ENCODE measurements at places on chromosomes 6 and 20. TPM values are rescaled to one million over a fixed set of nuclear protein-coding genes. Genes with fewer than 3 reads are reported as not detected.

- DNase-seq: no peak
- H3K27ac ChIP-seq: no peak overlapping the region
- H3K36me3 ChIP-seq: no peaks in the 10 kb centered on the region
- no peaks in the 10 kb centered on the region for H3K27me3 ChIP-seq
Measured at GRCh38 chr20:48603116-48603818, 224.5 kb downstream of the PREX1 start.

- peaks cover 2% of the 10 kb centered on the region for H3K27me3 ChIP-seq
- H3K4me1 ChIP-seq: no peaks in the 10 kb centered on the region
- no peak overlapping the region for H3K27ac ChIP-seq
- DNase-seq: no peak
Measured at GRCh38 chr6:134733801-134734200, 216.1 kb downstream of the ALDH8A1 start.

DNA sequence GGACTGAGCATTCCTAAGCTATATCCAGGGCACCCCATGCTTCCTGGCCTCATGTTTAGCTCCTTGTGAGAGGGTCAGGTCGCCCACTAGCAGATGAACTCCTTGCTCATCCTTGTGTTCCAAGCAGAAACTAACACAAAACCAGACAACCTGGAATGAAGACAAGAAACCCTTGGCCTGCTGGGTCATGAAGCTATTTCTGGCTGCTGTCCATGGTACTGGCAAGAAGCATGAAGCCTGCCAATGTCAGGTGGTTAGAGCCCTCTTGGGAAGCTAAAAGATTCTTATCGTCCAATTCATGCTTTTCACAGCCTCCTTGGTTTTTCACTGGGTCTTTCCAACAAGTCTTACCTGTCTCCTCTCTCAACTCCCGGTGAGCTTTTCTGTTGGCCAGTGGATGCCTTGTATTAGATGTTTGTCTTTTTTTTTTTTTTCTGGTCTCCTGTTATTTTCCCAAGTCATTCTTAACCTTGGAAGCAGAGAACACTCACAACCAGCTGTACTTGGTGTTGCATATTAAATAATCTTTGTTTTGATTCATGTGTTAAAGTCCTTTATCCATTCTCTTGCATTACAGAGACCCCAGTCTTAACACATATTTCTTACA is 180.3 kb downstream of the ANKRD60 start:
- no peaks in the 10 kb centered on the region for H3K36me3 ChIP-seq
- H3K4me3 ChIP-seq: no peak overlapping the region
- H3K4me1 ChIP-seq: no peaks in the 10 kb centered on the region
- no peak overlapping the region for H3K27ac ChIP-seq

DNA sequence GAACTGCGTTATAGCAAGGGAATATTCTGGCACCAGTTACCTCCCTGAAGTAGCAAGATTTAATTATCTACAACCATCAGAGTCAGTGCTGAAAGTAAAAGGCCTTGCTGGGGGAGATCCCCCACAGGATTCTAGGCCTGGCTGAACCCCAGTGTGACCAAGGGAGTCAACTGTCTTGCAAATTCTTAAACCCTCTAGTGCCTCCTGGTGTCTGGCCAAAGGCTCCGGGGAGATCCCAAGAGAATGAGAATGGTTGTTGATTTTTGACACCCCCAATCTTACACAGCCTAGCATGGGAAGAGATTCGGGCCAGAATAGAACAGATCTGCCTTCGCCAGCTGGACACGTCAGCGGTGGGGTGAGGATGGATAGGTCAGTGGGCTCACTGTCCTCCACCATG is 179.4 kb downstream of the ERMARD start:
- no peaks in the 10 kb centered on the region for H3K4me1 ChIP-seq
- DNase-seq: no peak
- peaks cover 3% of the 10 kb centered on the region for H3K27me3 ChIP-seq
- H3K27ac ChIP-seq: no peak overlapping the region

- H3K4me1 ChIP-seq: no peaks in the 10 kb centered on the region
- H3K4me3 ChIP-seq: no peak overlapping the region
- DNase-seq: no peak
- no peaks in the 10 kb centered on the region for H3K27me3 ChIP-seq
Measured at GRCh38 chr6:153160221-153160620, 29.1 kb upstream of the RGS17 start.

GRCh38 chr6:39320363-39320984 is 2.0 kb downstream of the KCNK16 start:
- no peaks in the 10 kb centered on the region for H3K36me3 ChIP-seq
- H3K27ac ChIP-seq: no peak overlapping the region
- H3K4me1 ChIP-seq: no peaks in the 10 kb centered on the region
- no peak for DNase-seq
- no peak overlapping the region for H3K4me3 ChIP-seq
- H3K27me3 ChIP-seq: no peaks in the 10 kb centered on the region

Gene LINC00237
- total RNA-seq: not detected

Gene TUBB2B
- not detected for total RNA-seq

Gene UBD
- not detected for total RNA-seq

- no peaks in the 10 kb centered on the region for H3K4me1 ChIP-seq
- H3K27me3 ChIP-seq: no peaks in the 10 kb centered on the region
- no peak for DNase-seq
- H3K36me3 ChIP-seq: no peaks in the 10 kb centered on the region
Measured at GRCh38 chr6:150363733-150364132, 5.1 kb upstream of the IYD start.

- no peak overlapping the region for H3K4me3 ChIP-seq
- H3K27ac ChIP-seq: no peak overlapping the region
Measured at GRCh38 chr6:135842618-135843392, 8.7 kb upstream of the PDE7B start.

Gene KCNK16
- not detected for total RNA-seq

Gene KCNG1
- total RNA-seq: not detected

GRCh38 chr6:44249082-44249748 is 2.3 kb downstream of the HSP90AB1 start:
- no peak overlapping the region for H3K4me3 ChIP-seq
- DNase-seq: no peak
- H3K27me3 ChIP-seq: no peaks in the 10 kb centered on the region
- peaks cover 23% of the 10 kb centered on the region for H3K4me1 ChIP-seq

GRCh38 chr6:46263707-46264086 is 92.9 kb upstream of the ENPP5 start:
- H3K4me3 ChIP-seq: no peak overlapping the region
- DNase-seq: no peak
- no peak overlapping the region for H3K27ac ChIP-seq
- H3K36me3 ChIP-seq: no peaks in the 10 kb centered on the region

DNA sequence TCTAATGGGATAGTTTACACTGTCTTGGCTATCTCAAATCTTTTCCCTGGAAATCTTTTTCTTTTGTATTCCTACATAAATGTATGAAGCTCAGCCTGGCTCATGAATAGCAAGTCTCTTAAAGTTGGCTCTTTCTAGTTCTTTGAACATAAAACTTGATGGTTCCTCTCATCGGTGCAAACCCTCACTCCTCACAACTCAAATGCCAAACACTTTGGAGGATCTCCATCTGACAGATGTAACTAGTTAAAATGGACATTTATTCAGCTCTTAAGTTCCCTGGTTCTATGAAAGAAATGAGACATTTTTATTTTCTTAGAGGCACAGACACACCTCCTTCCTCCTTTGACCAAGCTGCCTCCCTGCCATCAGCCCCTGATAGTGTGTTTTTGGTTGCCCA is 43.6 kb upstream of the IL17A start:
- no peak overlapping the region for H3K4me3 ChIP-seq
- no peaks in the 10 kb centered on the region for H3K4me1 ChIP-seq
- no peaks in the 10 kb centered on the region for H3K36me3 ChIP-seq
- H3K27me3 ChIP-seq: peaks cover 5% of the 10 kb centered on the region
- no peak overlapping the region for H3K27ac ChIP-seq

Gene NKAIN4
- not detected for total RNA-seq

Gene ADGRF5
- total RNA-seq: not detected

DNA sequence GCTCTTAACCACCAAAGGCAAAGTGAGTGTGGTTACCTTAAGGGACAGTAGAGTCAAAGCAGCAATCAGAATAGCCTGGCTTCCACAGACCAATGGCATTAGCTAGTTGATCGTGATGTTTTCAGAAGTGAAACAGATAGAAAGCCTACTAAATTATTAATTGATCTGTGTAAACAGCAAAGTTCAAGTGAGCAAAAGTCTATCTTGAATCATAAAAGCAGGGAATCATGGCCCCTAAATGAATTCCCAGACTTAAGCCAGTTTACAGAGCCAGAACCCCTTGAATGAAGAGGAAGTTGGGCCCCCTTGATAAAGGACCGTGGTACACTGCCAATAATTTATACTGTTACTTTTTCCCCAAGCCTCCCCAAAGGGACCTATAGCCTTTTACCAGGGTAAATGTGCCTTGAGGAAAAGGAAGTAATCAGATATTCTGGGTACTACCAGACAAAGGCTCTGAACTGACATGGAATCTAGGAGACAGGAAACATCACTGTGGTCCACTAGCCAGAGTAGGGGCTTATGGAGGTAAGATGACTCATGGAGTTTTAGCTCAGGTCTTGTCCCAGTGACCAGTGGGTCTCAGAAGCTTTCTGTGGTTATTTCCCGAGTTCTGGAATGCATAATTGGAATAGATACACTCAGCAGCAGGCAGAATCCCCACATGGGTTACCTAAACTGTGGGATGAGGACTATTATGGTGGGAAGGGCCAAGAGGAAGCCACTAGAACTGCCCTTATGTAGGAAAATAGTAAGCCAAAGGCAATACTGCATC is 317.5 kb downstream of the CD83 start:
- DNase-seq: no peak
- no peak overlapping the region for H3K4me3 ChIP-seq
- H3K36me3 ChIP-seq: no peaks in the 10 kb centered on the region
- no peaks in the 10 kb centered on the region for H3K27me3 ChIP-seq

DNA sequence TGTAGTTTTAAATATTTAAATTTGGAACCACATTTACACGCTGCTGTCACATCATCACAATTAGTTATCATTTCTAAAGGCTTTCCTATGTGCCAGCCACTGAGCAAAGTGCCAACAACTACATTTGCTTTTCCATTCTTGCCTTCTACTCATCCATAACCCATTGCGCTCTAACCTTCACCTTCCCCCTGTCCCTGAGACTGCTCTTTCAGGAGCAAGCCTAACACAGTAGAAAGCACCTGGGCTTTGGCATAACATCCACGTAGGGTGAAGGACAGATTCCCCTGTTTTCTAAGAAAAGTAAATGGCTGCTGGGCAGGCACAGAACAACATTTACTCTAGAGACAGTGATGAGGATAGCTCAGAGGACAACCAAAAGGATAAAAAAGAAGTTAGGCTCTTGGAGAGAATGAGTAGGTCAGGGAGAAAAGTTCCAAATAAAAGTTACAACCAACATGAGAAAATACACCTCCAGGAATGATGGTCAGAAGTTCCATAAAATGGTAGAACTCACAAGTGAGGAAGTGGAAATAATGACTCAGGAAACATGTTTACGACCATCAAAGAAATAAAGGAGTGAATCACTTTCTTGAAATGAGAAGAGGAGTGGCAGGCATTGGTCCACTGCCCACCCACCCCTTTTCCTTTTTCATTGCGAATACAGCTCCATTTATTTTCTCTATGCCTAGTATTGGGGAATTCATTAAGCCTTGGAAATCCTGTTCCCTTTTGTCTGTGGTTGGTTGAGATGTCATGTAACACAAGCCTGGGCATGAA is 77.2 kb downstream of the PFDN4 start:
- no peaks in the 10 kb centered on the region for H3K27me3 ChIP-seq
- no peak overlapping the region for H3K27ac ChIP-seq
- no peaks in the 10 kb centered on the region for H3K36me3 ChIP-seq

- no peak for DNase-seq
- no peaks in the 10 kb centered on the region for H3K27me3 ChIP-seq
- no peaks in the 10 kb centered on the region for H3K36me3 ChIP-seq
- no peak overlapping the region for H3K27ac ChIP-seq
- H3K4me3 ChIP-seq: no peak overlapping the region
Measured at GRCh38 chr6:133055441-133055966, 185.7 kb upstream of the EYA4 start.

Gene OR12D3
- not detected for total RNA-seq

Gene LTB
- 32.6 TPM for total RNA-seq

- no peak for DNase-seq
- no peak overlapping the region for H3K4me3 ChIP-seq
- peaks cover 16% of the 10 kb centered on the region for H3K4me1 ChIP-seq
- H3K27ac ChIP-seq: no peak overlapping the region
- no peaks in the 10 kb centered on the region for H3K27me3 ChIP-seq
Measured at GRCh38 chr20:62726276-62726675, 17.6 kb downstream of the NTSR1 start.

Gene PRND
- not detected for total RNA-seq

- H3K27ac ChIP-seq: no peak overlapping the region
- DNase-seq: no peak
- no peaks in the 10 kb centered on the region for H3K4me1 ChIP-seq
- H3K27me3 ChIP-seq: no peaks in the 10 kb centered on the region
- H3K4me3 ChIP-seq: no peak overlapping the region
- no peaks in the 10 kb centered on the region for H3K36me3 ChIP-seq
Measured at GRCh38 chr6:1814279-1814678, 204.6 kb downstream of the FOXC1 start.

Gene ABT1
- 29.9 TPM for total RNA-seq

Data from natural killer cell (primary cell).